ENCODE measurements at places on chromosomes 5 and 9. TPM values are rescaled to one million over a fixed set of nuclear protein-coding genes. Genes with fewer than 3 reads are reported as not detected.

SLC6A3 gene
- not detected for total RNA-seq

ITGA2 gene
- 14.1 TPM for total RNA-seq

DOCK2 gene
- total RNA-seq: 0.42 TPM

CARTPT gene
- not detected for total RNA-seq

OTULINL gene
- not detected for total RNA-seq

SLC6A18 gene
- not detected for total RNA-seq

PCDHGA6 gene
- 0.44 TPM for total RNA-seq

GSN gene
- total RNA-seq: 21.9 TPM

CDHR2 gene
- total RNA-seq: 0.09 TPM

PCA3 gene
- total RNA-seq: not detected

SPATA31E1 gene
- total RNA-seq: not detected

PCDHGC4 gene
- 1.7 TPM for total RNA-seq

RHOBTB3 gene
- total RNA-seq: 3.8 TPM

LCN9 gene
- not detected for total RNA-seq

GAPVD1 gene
- 53.9 TPM for total RNA-seq

TIMD4 gene
- not detected for total RNA-seq

BTNL9 gene
- total RNA-seq: not detected

SLC23A1 gene
- total RNA-seq: not detected

ACTBL2 gene
- total RNA-seq: 0.10 TPM

TRAF1 gene
- total RNA-seq: 0.84 TPM

PCDHA9 gene
- 0.25 TPM for total RNA-seq

MARVELD2 gene
- total RNA-seq: 21.8 TPM

DNAH5 gene
- total RNA-seq: 0.05 TPM

ANKRD18B gene
- total RNA-seq: 12.5 TPM

SHB gene
- total RNA-seq: 29.6 TPM

GABRG2 gene
- total RNA-seq: not detected

HBEGF gene
- 55.7 TPM for total RNA-seq

RANBP3L gene
- total RNA-seq: not detected

NRG2 gene
- total RNA-seq: 0.23 TPM

PTGS1 gene
- total RNA-seq: 0.70 TPM

IL9 gene
- total RNA-seq: not detected

LCN6 gene
- not detected for total RNA-seq

SLC36A2 gene
- total RNA-seq: not detected

STXBP1 gene
- total RNA-seq: 36.6 TPM

FBLL1 gene
- total RNA-seq: 0.42 TPM

TRIM7 gene
- total RNA-seq: 26.3 TPM

ZNF454 gene
- total RNA-seq: not detected

C5orf63 gene
- total RNA-seq: 11.1 TPM

PAEP gene
- total RNA-seq: not detected

BTNL3 gene
- not detected for total RNA-seq

EGR1 gene
- total RNA-seq: 189 TPM

SCGB3A2 gene
- total RNA-seq: not detected

SHISAL2B gene
- total RNA-seq: not detected

ECM2 gene
- 13.5 TPM for total RNA-seq

AQP7 gene
- not detected for total RNA-seq

PCDHGB3 gene
- total RNA-seq: 0.56 TPM

CER1 gene
- total RNA-seq: not detected

SH3RF2 gene
- total RNA-seq: 29.6 TPM

OMD gene
- 1.4 TPM for total RNA-seq

PCDHAC2 gene
- total RNA-seq: 12.3 TPM

PRRX2 gene
- total RNA-seq: not detected

ITK gene
- total RNA-seq: not detected
